ENCODE measurements at places on chromosomes 2 and 18. TPM values are rescaled to one million over a fixed set of nuclear protein-coding genes. Genes with fewer than 3 reads are reported as not detected.

The PCARE gene
- not detected for total RNA-seq

The MTLN gene
- 65.7 TPM for total RNA-seq

The TRMT61B gene
- total RNA-seq, result 13.3 TPM

The SERPINB3 gene
- not detected for total RNA-seq

The SLC14A1 gene
- total RNA-seq, result 1.5 TPM

The KCNK3 gene
- not detected for total RNA-seq

The DCDC2C gene
- total RNA-seq, result not detected

The AQP4 gene
- not detected for total RNA-seq

The ACADL gene
- total RNA-seq, result not detected

The KLHL30 gene
- total RNA-seq, result not detected

The IL36RN gene
- not detected for total RNA-seq

The KCNF1 gene
- total RNA-seq, result not detected

The TRAPPC8 gene
- 40.0 TPM for total RNA-seq

The AFF3 gene
- not detected for total RNA-seq

The SLC35F5 gene
- 93.2 TPM for total RNA-seq

The ALS2 gene
- 33.8 TPM for total RNA-seq

The RAB6C gene
- not detected for total RNA-seq

The TRABD2A gene
- total RNA-seq, result 1.1 TPM

The WDR35 gene
- total RNA-seq, result 17.2 TPM

The NXPH2 gene
- 0.32 TPM for total RNA-seq

The PID1 gene
- total RNA-seq, result 0.46 TPM

The NIF3L1 gene
- total RNA-seq, result 13.6 TPM

The DSG4 gene
- not detected for total RNA-seq

The CPS1 gene
- 0.65 TPM for total RNA-seq

The SIX2 gene
- total RNA-seq, result 0.32 TPM

The C2orf80 gene
- not detected for total RNA-seq

The DQX1 gene
- not detected for total RNA-seq

The TXNDC2 gene
- total RNA-seq, result not detected

The DYNAP gene
- not detected for total RNA-seq

The EPB41L3 gene
- 169 TPM for total RNA-seq

The LRP1B gene
- total RNA-seq, result under 0.01 TPM

The CCDC88A gene
- 41.5 TPM for total RNA-seq

The CYS1 gene
- total RNA-seq, result not detected

The DNAJC5G gene
- total RNA-seq, result not detected

The ANKRD30BL gene
- total RNA-seq, result not detected

The PSD4 gene
- total RNA-seq, result 0.30 TPM

The EGR4 gene
- total RNA-seq, result not detected

The CCDC102B gene
- 3.0 TPM for total RNA-seq

The SDC1 gene
- 1.1 TPM for total RNA-seq

The CD207 gene
- 0.30 TPM for total RNA-seq

The ZNF24 gene
- 44.8 TPM for total RNA-seq

The EML6 gene
- 1.4 TPM for total RNA-seq

The SULT1C2 gene
- total RNA-seq, result not detected

The RAMP1 gene
- total RNA-seq, result not detected

The TYMS gene
- total RNA-seq, result 32.5 TPM

The DPYSL5 gene
- total RNA-seq, result not detected

The SERPINE2 gene
- 12.7 TPM for total RNA-seq

The CRYGC gene
- total RNA-seq, result not detected

The GAREM2 gene
- total RNA-seq, result 0.61 TPM

The ALK gene
- not detected for total RNA-seq

The RRM2 gene
- total RNA-seq, result 63.5 TPM

The SERPINB12 gene
- not detected for total RNA-seq

The PLGLB2 gene
- total RNA-seq, result 0.32 TPM

The CCDC74A gene
- 4.9 TPM for total RNA-seq

The UGT1A8 gene
- total RNA-seq, result not detected

The CCDC148 gene
- under 0.01 TPM for total RNA-seq

The AQP12B gene
- total RNA-seq, result not detected

The TTL gene
- 36.3 TPM for total RNA-seq

The SEPTIN10 gene
- total RNA-seq, result 93.5 TPM

The TMEM178A gene
- total RNA-seq, result not detected
